ENCODE measurements at places on chromosomes 16 and 17.

DNA sequence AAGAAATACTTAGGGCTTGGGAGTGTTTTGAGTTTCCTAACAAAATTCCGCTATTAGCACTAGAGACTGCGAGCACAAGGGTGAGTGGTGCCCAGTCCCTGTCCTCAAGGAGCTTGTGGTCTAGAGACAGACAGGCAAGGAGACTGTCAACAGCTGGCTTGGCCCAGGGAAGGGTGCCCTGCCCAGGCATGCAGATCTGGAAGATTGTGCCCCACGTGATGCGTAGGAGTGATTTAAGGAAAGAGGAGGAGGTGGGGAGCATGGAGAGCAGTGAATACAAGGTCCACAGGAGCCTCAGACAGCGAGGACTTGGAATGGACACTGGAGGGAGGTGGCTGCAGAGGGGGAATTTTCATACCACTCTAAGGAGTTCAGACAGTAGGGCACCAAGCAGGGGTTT is 25.0 kb downstream of the SCPEP1 start:
- DNase-seq, result no peak

GRCh38 chr17:66171692-66172091 is 20.2 kb downstream of the CEP112 start:
- no peak for DNase-seq

DNA sequence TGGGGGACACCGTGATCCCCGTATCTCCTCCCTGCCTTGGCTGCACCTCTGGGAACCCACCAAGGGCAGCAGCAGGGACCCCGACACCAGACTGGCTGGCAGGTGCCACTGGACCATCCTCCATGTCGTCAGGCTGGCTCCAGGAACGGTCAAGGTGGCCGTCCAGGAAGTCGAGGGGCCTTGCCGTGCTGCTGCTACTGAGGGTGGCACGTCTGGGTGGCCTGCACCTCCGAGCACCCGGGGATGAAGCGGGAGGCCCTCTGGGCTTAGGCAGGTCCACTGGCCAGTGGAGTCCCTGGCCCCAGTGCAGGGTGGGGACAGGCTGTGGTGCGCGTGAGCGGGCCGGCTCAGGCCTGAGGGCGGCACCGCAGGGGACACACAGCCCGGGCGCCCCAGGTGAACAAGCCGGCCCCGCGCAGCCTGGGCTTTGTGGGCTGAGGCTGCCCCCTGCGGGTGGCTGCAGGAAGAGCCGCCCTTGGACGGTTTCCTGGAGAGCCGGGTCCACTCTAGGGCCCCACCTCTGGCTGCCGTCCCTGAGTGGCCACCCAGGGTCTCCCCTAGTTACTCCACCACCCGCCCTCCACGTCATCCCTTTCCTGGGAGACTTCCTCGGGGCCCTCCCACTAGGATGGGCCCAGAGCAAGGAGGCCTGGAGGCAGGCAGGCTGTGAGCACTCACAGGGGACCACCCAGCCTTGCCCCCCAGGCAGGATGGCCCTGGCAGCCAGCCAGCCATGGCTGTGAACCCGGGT is 42.8 kb upstream of the ZC3H18 start:
- no peak for DNase-seq

- DNase-seq, result no peak
Measured at GRCh38 chr17:63435681-63436522, 10.2 kb downstream of the CYB561 start.

GRCh38 chr17:67601897-67602296 is 115.8 kb upstream of the NOL11 start:
- DNase-seq, result no peak

DNA sequence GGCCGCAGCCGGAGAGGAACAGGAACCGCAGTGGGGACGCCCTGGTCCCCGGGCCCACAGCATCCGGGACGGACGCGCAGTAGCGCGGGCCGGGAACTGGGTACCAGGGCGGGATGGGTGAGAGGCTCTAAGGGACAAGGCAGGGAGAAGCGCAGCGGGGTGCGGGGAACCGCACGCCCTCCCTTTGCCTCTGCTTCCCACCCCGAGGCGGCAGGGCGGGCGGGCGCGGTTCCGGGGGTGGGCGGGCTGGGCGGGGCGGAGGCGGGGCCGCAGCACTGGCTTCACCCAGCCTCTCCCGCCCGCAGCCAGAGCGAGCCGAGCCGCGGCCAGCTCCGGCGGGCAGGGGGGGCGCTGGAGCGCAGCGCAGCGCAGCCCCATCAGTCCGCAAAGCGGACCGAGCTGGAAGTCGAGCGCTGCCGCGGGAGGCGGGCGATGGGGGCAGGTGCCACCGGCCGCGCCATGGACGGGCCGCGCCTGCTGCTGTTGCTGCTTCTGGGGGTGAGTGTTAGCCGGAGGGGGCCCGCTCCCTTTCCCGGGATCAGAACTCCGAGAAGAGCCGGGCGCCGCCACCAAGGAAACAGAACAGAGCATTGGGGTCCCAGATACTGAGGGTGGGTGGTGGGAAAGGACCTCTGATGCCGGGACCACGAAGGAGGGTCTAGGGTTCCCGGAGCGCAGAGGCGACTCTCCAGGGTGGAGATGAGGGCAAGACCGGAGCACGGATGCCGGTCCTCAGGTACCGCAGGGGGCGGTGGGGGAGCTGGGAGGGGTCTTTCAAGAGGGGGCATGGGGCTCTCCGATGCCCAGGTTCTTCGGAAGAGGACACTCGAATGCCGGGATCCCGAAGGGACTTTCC is at the start of gene NGFR:
Gene NGFR, plus strand, starts transcription at position 308 of the 856 bp plus-strand sequence. Its CDS starts 125 bp downstream, at position 433.
- DNase-seq, result no peak

DNA sequence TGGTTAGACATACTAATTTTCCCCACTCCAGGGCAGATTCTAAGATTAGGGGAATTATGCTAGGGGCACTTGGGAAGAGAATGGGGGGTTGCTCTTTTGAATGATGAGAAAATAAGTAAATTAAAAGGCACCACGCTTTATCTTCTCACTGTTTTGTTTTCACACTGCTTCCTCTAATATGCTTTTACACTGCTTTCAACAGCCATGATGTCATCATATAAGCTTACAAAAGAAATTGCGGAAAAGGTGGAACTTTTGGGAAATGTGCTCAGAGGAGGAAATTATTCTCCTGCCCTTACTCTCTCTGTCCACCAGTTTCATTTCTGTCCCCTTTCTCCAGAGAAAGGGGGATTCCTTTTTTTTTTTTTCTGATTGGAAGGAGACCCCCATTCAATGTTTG is 308.2 kb downstream of the TOX3 start:
- no peak for DNase-seq

- DNase-seq, result no peak
Measured at GRCh38 chr17:15236281-15237105, 28.6 kb downstream of the PMP22 start.

DNA sequence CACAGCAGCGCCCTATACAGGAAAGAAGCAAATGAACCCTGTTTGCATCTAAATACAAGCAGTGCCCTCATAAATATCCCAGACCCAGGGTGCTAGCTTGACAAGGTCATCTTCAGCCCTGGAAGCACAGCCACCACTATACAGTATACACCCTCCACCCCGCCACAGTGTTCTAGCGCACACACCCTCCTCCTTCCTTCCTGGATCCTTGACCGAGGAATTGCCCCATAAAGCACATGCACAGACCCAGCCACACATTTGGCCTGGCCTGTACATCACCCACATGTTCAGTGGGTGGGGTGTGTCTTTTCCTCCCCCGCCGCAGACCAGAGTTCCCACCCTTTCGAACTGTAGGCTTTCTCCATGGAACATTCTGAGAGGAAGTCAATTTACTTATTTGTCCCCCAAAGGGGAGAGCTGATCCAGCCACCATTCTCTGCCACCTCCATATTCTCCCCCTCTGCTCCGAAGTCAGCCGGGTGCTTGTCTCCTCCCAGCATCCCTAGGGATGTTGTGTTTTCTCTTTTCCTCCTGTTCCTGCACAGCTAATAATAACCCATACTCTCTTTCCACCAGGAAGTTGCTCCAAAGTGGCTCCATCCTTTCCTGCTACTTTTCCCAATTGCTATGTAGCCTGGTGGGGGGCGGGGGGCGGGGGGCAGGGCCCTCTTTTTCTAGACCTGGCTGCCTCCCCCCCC is 6.6 kb downstream of the ABI3 start:
- DNase-seq, result no peak

DNA sequence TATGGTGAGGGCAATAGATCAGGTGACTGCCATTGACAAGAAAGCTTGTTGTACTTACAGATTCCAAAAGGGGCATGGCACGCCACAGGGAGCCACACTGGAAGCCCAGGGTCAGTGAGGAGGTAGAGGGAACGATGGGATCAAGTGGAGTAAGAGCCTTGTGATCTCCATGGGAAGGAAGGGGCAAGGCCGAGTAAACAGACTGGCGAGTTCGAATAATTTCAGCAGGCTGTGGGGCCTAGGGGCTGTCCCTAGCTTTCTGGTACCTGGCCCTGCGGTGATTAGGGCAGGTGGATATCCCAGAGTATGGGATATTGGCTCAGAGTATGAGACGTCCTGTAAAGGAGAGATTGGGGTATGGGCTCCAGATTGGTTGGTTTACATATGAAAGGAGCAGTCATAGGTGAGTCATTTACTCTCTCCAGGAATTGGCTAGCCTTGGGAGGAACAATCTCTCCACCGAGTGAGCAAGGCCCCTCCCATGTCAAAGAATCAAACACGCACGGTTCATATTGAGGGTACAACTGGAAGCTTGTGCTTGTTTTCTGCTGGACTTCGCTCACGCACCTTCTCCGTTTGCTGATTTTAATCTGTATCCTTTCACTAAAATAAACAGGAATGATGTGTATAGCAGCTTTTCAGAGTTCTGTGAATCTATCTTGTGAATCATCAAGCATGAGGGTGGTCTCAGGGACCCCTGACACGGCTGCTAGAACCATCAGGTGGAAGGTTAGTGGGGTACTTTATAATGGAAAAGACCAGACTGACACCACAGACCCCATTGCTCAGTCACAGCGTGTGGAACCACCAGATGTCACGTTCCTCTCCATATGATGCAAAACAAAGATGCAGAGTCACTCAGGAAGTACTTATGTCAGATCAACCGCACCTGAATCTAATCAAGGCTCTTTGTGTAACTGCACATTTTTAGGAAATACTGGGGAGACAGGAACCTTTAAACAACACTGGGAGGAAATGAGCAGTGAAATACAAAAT is 27.9 kb downstream of the GABARAPL2 start:
- DNase-seq, result peak; percentile 65

GRCh38 chr16:450785-451512 is 25.5 kb downstream of the RAB11FIP3 start:
- DNase-seq, result peak; percentile 4

DNA sequence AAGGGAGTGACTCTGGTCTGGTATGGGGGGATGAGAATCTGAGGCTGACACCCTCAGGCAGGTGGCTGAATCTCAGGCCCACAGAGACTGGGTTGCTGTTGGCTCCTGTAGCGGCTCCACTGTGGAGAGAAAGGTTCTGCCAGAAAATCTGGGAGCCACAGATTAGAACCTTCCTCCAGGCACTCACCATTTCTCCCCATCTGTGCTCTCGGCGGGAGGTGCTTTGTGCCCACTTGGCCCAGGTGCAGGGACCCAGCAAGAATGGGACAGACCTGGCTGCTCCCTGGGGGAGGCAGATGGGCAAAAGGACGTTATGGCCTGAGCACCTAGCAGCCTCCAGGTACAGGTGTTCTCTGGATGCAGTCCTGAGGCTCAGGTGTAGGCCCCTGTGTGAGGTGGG is 20.1 kb downstream of the RAB11FIP3 start:
- DNase-seq, result no peak

DNA sequence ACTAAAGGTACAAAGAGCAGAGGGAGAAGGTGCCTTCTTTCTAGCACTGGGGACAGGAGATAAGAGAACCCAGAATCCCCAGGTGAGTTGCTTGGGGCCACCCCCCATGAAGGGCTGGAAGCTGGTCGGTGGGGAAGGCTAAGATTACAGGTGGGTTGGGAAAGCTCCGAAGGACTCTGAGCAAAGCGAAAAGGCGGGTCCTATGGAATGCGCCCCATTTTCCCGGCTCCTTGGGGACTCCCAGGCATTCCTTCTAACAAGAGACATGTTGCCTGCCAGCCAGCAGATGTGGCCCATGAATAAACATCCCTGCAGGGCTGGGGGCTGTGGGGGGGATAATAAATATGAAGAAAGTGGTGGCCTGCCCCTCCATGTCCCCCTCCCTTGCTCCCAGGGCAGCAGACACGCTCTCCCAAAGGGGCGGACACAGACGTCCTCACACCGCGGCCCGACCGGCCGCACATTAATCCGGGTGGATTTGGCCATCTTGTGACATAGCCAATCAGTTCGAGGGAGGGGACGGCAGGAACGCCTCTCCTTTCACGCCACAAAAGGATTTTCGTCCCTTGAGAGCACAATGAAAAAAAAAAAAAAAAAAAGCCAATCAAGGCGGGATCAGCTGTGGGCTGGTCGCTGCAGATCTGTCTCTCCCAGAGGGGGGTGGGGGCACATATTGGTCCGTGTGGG is 98.5 kb downstream of the SOX9 start:
- DNase-seq, result no peak

DNA sequence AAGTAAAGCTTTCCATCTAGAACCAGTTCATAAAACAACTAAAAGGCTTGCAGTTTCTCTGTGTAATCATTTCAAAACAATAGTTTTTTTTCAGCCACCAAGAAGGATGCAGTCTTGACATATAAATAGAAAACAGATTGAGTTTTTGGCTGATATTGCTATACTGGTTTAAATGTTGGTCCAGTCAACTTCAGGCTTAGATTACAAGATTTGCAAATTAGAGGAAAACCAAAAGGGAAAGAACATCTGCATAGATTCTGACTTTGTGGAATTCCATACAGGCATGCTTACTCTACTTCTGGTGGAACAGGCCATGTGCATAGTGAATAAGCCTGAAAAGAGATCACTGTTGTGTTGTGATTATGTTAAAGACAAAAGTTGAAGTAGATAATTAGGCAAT is 150.3 kb downstream of the BCAS3 start:
- no peak for DNase-seq

GRCh38 chr16:47197536-47198179 is 53.9 kb upstream of the NETO2 start:
- DNase-seq, result no peak

DNA sequence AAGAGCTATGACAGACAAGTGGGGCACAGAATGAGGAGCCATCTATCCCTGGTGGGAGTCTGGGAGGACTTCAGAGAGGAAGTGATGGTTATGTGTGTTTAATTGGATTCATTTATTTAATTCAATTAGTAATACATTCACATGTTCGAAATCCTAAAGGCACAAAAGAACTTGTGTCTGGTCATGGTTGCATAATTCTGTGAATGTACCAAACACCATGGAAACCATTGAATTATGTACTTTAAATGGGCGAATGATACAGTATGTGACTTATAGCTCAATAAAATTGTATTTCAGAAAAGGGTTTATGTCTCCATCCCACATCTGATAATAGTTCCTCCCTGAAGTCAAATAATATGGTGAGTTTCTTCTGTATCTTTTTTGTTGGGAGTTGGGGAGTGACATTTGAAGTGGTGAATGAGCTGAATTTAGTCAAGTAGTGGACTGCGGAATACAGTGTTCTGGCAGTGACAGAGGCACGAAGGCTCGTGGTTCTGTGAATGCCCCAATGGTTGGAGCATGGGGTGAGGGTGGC is 19.8 kb upstream of the G6PC1 start:
- DNase-seq, result no peak

DNA sequence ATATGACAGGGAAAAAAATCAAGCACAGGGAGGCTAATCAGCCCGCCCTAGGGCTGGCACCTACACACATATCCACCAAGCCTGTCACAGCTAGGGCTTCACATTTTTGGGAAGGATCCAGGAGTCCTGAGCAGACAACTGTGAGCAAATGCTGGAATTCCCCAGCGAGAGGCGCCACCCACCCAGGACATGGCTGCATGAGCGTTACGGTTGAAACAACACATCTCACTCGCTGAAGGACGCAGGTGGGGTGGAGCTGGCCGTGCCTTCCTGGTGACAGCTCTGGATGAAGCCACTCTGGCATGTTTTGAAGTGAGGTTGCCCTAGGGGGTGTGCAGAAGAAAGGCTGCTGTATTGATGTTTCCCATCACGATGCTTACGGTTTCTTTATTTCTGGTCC is 315.1 kb upstream of the EEF2KMT start:
- no peak for DNase-seq

GRCh38 chr16:57031156-57031555 is 41.8 kb downstream of the NLRC5 start:
- DNase-seq, result no peak
